ENCODE measurements at places on chromosomes 1 and 21.

DNA sequence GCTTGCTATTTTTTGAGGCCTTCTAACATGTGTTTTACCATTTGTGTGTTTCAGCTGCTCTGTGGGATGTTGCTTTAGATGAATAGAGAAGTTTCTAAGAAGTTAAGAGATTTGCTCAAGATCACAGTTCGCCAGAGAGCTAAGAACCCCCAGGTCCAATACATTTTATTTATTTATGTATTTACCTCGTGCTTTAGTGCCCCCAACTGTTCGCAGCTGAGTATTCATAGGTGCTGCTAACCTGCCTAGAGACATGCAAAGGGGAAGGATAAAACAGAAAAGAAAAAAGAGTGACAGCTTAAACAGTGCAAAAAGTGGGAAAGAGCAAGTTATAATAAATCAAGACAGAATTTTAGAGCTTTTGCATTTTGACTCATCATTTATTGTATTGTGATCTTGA lies 31.1 kb downstream of the NFYC start:
- DNase-seq, result no peak

GRCh38 chr1:201535046-201535918 lies 3.6 kb upstream of the NAV1 start:
- no peak for DNase-seq

DNA sequence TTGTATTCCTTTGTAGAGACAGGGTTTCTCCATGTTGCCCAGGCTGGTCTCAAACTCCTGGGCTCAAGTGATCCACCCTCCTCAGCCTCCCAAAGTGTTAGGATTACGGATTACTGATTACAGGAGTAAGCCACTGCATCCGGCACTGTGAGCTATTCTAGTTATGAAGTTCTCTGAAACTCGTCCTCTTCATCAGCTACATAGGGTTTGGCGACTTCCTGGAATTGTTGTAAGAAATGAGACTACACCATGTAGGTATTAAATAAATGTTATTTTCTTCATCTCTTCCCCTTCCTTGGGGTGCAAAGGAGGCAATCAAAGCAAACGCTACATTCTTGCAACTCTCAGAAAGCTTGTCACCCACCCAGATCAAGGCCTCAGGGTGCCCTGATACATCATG lies 131.2 kb upstream of the TIAM1 start:
- no peak for DNase-seq

DNA sequence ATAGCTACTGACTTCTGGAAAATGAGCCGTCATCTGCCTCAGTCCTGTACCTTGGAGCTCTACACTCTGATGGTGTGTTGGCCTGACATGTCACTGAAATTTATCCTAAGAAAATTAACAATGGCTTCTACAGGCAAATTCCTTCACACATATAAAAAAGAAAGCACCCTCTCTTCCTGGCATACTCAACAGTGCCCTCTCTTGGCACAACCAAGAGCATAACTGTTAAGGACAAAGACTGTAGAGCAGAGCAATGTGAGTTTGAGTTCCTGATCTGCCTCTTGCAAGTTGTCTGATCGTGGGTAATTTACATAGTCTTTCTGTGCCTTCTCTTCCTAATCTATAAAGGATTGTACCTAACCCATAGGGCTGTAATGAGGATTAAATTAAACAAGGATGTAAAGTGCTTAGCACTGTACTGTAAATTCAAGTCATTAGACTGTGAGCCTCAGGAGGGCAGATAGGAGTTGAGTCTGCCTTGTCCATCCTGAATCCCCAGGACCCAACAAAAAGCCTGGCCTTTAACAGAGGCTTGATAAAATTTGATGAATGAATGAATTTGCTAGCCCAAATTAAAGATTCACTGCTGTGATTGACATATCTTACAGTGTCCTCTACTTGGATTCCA lies 83.5 kb downstream of the SYF2 start:
- DNase-seq, result peak; percentile 30

GRCh38 chr1:91527266-91527765 lies 26.7 kb downstream of the CDC7 start:
- no peak for DNase-seq

GRCh38 chr1:202189001-202189790 lies 4.4 kb upstream of the LGR6 start:
- DNase-seq, result peak; percentile 82

DNA sequence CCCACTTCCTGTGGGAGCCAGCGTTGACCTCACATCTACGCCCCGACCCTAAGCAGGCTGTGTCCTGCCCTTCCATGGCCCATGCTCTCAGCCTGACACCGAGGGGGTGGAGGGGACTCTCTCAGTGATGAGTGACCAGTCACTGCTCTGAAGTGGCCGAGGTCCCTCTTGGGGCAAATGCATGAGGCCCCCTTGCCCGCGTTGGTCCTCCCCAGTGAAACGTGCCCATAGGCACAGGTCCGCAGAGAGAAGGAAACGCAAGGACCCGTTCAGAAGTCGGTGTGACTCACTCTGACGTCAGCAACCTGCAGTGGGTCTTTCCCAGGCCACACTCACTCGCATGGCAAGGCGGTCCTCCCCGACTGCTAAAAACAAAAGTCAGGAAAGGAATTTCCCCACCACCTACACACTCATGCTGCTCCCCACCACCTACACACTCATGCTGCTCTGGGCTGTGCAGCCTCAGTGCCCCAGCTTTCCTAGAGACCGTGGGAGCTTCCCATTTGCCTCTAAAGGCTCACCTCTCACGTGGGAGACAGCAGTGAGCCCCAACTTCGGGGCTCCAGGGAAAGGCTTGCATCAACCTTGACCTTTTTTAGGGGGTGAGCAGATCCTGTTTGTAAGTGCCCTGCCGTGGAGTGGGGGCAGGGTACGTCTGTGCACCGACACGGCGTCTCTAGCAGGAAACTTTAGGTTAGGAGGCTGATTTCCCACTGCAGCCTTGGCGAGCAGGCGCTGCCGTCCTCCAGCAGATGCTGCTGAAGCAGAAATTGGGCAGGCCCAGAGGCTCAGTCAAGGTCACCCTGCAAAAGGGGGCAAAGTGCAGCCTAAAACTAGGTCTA lies 11.4 kb downstream of the UBASH3A start:
- DNase-seq, result no peak

GRCh38 chr1:180935326-180936109 lies 22.8 kb downstream of the KIAA1614 start:
- no peak for DNase-seq

GRCh38 chr1:101408212-101409042 lies 171.6 kb downstream of the S1PR1 start:
- DNase-seq, result no peak

DNA sequence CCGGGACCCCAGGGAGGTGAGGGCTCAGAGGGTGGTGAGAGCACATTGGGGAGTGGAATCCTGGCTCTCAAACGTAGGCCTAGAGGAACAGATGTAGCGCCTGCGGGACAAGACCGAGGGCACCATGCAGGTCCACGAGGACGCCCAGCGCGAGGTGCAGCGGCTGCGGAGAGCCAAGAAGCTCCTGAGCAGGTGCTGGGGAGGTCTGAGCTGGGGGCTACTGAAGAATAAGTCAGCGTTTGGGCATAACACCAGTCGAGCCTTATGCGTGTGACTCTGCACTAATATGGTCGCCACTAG lies 2.6 kb upstream of the NBPF3 start:
- DNase-seq, result no peak

DNA sequence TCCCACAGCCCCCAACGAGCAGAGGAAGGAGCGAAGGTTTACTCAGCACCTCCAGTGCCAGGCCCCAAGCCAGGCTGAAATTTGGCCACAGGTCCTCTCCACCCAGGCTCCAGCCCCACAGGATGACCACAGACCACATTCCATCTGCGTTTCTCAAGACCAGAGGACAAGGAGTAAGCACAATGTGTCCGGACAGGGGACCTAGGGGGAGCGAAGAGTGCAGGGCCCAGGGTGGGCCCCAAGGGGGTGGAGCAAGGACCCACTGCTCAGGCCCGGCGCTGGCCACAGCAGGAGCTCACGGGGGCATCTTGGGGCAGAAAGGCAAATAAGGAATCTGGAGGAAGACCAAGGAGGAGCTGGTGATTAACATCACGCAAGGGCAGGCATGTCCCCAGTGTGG lies 100.5 kb downstream of the NPHP4 start:
- DNase-seq, result no peak

DNA sequence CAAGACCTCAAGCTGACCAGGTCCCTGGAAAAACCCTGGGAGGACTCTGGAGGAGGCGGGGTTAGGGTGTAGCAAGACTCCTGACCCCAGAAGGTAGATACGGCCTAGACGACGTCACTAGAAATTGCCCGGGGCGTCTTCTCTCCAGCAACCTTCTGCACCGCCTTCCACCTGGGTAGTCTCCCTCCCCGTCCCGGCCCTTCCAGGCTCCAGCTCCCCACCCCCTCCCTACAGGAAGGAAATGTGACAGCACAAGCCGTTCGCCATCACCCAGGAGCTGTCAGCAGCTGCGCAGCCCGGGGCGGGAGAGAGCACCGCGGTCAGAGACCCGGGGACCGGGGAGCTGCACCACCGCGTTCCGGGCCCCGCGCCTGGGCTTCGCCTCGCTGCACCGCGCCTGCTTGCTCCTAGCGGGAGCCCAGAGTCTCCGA lies 20.0 kb downstream of the SERTAD4 start:
- no peak for DNase-seq

DNA sequence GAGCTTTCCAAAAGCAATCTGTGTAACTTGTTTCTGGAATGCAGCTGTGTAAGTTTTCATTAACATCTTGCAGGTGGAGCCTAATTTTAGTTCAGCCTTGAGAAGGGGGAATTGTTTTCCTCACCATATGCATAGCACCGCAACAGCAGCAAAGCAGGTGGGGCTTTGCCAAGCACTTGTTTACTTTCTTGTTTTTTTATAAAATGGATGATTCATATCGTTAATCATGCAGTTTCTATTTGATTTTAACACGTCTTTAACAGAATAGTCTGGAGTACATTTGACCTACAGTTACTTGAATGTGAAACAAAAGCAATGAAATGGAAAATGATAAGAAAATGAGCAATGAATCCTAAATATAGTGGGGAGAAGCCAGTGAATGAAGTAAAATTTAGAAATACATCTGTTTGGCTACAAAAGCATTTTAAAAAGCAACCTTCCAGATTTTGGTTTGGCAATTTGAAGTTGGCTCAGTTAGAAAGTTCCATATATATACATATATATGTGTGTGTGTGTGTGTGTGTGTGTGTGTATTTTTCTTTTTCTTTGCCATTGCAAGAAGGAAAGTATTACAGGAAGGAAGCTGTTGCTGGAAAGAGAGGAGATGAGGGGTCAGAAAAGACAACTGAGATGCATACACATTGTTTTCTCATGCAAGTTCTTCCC lies 119.0 kb upstream of the ADGRL2 start:
- DNase-seq, result no peak

- no peak for DNase-seq
These were observed 468.7 kb downstream of the ADGRL2 start for GRCh38 chr1:82269431-82269830.

All from thymus (tissue), 14 donors.